Pulmonary artery endothelial cell (primary cell): ENCODE measurements at places on chromosomes 7 and 10.

DNA sequence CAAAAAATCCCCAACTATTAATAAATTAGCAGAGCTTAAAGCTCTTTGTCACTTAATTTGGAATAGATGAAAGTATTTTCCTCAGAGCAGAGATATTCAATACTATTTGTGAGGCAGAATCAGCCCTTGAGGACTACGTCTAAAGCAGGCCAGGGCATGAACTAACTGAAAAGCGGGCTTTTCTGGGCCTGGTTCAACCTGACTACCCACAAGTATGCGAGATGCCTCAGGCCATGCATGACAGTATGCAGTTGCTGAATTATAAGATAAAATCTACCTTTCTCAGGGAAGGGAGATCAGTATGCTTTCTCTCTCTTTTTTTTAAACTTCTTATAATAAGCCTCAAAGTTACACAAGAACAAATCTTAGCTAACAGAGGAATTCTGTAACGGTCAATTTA is 20.1 kb downstream of the TMEM168 start:
- no peak for DNase-seq

DNA sequence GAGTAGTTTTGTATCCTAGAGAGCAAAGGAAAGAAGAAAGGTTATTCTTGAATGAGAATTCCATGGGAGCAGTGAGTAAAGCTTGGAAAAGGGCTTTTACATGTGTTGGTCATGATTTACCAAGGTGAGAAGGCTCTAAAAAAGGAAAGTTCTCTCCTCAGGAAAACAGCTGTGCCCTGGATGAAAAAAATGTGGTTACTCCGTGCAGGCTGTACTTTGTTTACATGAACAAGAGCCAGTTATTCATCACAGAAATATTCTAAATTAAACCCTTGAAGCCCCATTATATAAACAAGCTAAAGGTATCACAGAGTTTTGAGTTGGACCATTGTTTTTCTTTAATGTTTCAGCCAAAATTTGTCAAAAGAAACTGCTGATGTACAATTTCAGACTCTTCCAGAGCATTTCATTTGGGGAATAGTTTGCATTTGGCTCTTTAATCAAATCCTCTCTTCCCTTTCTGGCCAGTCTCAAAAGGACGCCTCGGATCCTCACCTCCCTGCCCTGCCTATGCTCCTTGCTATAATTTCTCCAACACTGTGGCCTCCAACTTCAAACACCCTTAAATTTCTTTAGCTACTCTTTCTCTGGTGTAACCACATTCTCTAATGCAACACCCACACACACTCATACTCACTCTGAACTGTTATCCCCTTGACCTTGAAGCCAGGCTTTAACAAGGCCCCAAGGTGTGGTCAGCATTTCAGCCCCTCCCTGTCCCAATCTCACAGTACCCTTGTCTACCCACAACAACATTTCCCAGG is 47.4 kb downstream of the AFAP1L2 start:
- DNase-seq = no peak

- no peak for DNase-seq
These were observed 55.2 kb upstream of the RPA3 start for GRCh38 chr7:7773334-7774309.

- no peak for DNase-seq
These were observed 84.5 kb upstream of the ETV1 start for GRCh38 chr7:14073988-14074387.

DNA sequence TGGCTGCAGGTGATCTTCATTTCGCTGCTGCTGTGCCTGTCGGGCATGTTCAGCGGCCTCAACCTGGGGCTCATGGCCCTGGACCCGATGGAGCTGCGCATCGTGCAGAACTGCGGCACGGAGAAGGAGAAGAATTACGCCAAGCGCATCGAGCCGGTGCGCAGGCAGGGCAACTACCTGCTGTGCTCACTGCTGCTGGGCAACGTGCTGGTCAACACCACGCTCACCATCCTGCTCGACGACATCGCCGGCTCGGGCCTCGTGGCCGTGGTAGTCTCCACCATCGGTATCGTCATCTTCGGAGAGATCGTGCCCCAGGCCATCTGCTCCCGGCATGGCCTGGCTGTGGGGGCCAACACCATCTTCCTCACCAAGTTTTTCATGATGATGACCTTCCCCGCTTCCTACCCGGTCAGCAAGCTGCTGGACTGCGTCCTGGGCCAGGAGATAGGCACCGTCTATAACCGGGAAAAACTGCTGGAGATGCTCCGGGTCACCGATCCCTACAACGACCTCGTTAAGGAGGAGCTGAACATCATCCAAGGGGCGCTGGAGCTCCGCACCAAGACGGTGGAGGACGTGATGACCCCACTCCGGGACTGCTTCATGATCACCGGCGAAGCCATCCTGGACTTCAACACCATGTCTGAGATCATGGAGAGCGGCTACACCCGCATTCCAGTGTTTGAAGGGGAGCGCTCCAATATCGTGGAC is 1.3 kb downstream of the CNNM2 start:
- DNase-seq = no peak

DNA sequence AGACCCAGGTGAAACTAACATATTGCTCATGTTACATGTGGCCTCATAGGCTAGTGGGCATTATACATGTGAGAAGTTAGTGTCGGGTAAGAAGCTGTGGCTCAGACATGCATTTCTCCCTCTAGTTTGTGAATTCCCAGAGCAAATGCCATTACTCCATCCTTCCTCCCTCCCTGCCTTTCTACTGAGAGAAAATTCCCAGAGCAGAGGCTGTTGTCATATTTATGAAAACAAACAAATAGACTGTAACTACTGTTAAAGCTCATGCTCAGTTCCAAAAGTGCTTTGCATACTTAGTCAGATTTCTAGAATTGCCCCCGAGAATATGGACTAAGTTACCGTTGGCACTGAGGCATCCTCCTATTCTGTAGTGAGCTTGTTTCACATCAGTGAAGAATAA is 29.0 kb downstream of the ZNRF2 start:
- DNase-seq = no peak

DNA sequence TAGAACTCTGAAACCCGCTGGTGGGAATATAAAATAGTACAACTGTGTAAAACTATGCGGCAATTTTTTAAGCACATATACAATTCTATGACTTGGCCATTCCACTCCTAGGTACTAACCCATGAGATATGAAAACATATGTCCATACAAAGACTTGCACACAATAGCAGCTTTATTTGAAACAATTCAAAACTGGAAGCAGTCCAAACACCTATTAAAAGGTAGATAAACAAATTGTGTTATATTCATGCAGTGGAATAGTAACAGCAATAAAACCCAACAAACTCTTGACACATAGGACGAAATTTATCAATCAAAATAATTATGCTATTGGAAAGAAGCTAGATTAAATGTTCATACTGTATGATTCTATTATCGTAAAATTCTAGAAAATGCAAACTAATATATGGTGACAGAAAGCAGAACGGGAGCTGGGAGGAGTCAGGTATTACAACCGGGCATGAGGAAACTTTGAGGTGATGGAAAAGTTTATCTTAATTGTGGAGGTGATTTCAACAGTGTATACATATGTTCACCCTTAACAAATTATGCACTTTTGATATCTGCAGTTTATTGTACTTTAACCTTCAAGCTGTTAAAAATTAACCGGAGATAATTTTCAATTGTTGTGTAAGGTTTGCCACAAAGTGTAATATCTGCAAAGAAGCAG is 803 bp upstream of the STK31 start:
- DNase-seq = no peak

DNA sequence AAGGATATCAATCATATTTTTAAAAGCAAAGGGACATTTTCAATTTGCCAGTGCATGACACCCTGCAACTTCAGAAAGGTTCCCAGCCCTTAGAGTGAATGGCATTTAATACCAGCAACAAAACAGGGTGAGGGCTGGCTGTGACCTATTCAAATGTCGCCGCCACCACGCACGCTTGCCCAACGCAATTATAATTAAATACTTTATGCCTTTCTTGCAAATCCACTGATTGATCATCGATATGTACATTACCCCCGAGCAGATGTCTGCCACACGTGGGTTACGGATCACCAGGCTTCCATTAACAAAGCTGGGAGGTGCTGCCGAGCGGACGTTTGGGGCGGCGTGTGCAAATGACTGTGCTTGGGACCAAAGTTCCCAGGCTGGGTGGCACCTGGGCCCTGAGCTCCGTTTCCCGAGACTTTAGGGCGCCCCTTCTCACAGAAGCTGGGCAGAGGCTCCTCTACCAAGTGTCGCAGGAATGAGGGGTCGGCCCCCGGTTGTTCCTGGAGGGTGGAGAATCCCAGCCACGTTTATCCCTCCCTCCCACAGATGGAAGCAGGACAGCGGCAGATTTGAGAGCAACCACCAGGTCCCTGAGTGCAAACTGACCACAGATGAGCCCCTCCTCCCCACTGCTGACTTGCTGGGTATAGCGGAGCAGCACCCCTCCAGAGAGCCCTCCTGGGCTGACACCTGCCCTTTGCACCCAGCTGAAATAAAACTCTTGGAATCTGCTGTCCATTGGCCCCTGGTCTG is 3.9 kb downstream of the FOXL3 start:
- no peak for DNase-seq

GRCh38 chr7:86049910-86050309 is 593.8 kb upstream of the GRM3 start:
- DNase-seq = no peak

DNA sequence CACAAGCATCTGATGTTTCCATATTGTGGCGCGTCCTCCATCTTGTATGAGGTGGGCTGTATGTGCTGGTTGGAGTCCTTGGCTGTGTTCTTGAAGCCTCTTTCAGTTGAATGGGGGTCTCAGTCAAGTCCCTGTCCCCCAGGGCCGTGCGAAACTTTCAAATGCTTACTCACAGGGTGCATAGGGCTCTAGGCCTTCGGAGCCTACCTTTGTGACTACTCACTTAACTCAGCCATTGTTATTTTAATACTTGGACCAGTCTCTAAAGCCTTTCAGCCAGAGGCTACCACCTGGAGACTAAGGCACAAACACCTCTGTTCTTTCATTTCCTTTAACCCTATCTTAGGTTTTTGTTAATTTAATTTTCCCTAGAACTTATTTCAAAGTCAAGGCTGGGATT is 785.9 kb downstream of the GATA3 start:
- no peak for DNase-seq

DNA sequence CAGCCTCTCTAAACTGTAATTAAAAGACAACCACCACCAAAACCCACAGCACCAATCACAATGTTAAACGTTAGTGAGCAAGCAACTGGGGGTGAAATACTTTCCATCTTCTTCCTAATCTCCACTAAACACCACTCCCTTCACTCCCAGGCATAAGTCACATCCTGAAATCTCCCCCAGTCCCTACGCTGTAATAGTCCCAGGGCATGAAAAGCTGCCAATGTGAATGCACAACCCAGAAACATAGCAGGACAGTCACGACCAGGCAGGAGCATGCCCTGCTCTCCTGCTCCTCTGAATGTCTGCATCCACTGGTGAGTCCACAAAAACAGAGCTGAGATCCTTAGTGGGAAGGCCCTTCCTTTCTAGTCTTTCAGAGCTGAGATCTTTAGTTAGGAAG is 288.9 kb downstream of the PARD3 start:
- DNase-seq = peak; percentile 7

- DNase-seq = no peak
These were observed 8.2 kb downstream of the RASGEF1A start for GRCh38 chr10:43258562-43259212.

DNA sequence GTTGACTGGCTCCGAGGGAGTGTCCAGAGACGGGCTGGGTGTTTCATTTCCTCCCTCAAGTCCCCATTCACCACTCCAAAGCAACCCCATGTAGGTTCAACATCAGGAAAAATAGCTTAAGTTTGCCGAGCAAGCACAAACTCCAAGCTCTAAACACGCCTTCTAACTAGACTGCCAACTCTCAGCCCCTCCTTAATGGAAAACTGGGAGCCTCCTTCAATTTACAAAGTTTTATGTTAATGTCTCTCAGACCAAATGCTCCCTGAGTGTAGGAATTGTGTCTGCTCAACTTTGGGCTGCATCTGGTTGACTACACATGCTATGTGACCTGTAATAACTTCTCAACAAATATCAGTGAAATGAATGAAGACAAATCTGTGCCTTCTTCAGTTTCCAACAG is 87.5 kb downstream of the FAM204A start:
- DNase-seq = no peak

DNA sequence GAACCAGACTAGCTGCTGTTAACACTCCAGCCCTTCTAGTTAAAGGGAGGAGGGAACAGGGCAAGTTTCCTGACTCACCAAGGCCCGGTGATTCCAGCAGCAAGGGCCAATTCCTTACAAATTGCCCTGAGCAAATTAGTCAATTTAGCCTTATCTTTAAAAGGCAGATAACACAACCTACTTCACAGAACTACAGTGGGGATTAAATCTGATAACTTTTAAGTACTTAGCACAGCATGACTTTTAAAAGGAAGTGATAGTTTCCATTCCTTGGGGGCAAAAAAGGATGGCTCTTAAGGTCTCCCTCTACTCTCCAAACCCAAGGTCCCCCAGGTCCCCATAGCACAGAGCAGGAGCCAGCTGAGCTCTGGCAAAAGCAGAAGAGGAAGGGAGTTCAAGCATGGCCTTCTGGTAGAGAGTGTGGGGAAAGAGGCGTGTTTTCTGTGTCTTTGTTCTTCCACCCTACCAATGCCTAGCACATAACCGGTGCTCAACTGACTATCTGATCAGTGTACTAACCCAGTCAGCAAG is 4.0 kb downstream of the CDCA7L start:
- no peak for DNase-seq

DNA sequence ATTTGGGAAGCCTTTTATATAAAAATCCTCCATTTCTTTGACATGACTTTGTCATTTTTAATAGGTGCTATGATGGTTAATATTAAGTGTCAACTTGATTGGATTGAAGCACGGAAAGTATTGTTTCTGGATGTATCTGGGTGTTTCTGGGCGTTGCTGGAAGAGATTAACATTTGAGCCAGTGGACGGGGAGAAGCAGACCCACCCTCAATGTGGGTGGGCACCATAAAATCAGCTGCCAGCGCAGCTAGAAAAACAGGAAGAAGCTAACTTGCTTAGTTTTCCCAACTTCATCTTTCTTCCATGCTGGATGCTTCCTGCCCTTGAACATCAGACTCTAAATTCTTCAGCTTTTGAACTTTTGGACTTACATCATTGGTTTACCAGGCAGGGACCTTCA is 1003.0 kb downstream of the SORCS3 start:
- DNase-seq = no peak

GRCh38 chr7:29443552-29443951 is 120.1 kb upstream of the PRR15 start:
- DNase-seq = no peak

- no peak for DNase-seq
These were observed 57.2 kb upstream of the STRIP2 start for GRCh38 chr7:129376778-129377700.

- no peak for DNase-seq
These were observed 123.4 kb upstream of the NEBL start for GRCh38 chr10:21020545-21020944.

DNA sequence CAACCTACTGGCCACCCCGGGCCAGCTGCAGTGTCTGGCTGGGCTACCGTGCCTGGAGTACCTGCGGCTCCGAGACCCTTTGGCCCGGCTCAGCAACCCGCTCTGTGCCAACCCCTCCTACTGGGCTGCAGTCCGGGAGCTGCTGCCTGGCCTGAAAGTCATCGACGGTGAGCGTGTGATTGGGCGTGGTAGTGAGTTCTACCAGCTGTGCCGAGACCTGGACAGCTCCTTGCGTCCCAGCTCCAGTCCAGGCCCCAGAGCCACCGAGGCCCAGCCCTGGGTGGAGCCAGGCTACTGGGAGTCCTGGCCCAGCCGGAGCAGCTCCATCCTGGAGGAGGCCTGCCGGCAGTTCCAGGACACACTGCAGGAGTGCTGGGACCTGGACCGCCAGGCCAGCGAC is 4.2 kb downstream of the RARRES2 start:
- no peak for DNase-seq
